Activated CD8-positive, alpha-beta memory T cell treated with anti-CD3 and anti-CD28 coated beads, Interleukin-2, amount 10 ng/mL, durations not matched to agents 7 days and 5 days (primary cell): ENCODE measurements at places on chromosomes 6 and 20. TPM values are rescaled to one million over a fixed set of nuclear protein-coding genes. Genes with fewer than 3 reads are reported as not detected.

The KIF3B gene
- total RNA-seq: 26.0 TPM

The TREM1 gene
- total RNA-seq: not detected

The CCN6 gene
- total RNA-seq: not detected

The ASIP gene
- total RNA-seq: not detected

The USP49 gene
- 9.1 TPM for total RNA-seq

The AIF1 gene
- 63.4 TPM for total RNA-seq

The GRIK2 gene
- total RNA-seq: not detected

The RIN2 gene
- not detected for total RNA-seq

The TFEB gene
- total RNA-seq: 15.8 TPM

DNA sequence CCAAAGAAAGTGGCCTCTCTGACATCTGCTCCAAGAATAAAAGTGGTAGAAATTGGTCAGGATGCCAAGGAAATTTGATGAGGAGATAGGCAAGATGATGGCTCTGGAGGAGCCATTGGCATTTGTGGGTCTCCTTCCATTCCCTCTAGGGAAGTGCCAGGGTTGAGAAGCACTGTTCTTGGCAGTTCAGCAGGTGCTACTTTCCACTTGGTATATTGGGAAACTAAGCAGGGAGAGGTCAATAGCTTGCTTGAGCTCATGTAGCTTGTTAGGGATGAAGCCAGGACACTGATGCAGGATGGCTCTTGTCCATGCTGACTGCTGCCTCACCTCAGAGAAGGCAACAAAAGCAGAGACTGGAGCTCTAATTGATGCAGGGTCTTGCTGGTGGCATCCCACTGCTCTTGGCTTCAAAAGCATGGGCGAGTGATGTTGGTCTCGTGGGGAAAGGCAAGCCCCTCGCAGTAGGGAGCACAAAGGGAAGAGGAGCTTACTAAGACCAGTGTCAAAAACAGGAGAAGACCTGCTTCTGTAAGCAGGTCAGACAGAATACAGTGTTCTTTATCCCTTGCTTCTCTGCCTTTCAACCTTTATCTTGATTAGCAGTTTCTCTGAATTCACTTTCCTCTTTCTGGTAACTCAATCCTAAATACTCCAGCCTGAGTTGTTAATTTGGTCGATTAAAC, 73.1 kb upstream of the RIPOR2 start:
- no peak for DNase-seq
- H3K27ac ChIP-seq: peak overlapping the region; percentile 61
- H3K27me3 ChIP-seq: no peaks in the 10 kb centered on the region
- H3K36me3 ChIP-seq: peaks cover 9% of the 10 kb centered on the region
- H3K4me3 ChIP-seq: no peak overlapping the region

DNA sequence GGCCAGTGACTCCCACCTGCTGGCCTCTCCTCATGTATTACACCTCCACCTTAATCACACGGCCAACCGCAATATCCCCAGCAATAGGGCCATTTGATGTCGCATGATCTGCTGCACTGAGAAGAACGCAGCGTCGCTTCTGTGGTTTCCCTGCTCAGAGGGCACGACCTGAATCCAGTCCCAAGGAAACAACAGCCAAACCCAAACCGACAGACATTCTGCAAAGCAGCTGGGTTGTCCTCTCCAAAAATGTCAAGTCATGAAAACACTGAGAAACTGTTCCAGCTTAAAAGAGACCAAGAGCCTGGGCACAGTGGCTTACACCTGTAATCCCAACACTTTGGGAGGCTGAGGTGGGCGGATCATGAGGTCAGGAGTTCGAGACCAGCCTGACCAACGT, 7.5 kb upstream of the BPI start:
- no peak overlapping the region for H3K27ac ChIP-seq
- no peak for DNase-seq
- no peaks in the 10 kb centered on the region for H3K4me1 ChIP-seq

- peak overlapping the region; percentile 98 for H3K27ac ChIP-seq
- no peaks in the 10 kb centered on the region for H3K27me3 ChIP-seq
- peaks cover 5% of the 10 kb centered on the region for H3K36me3 ChIP-seq
- H3K4me3 ChIP-seq: peak overlapping the region; percentile 69
- H3K4me1 ChIP-seq: peaks cover 71% of the 10 kb centered on the region
Measured at GRCh38 chr20:3811467-3812258, 8.7 kb upstream of the AP5S1 start.

- H3K4me3 ChIP-seq: peak overlapping the region; percentile 3
- peak overlapping the region; percentile 38 for H3K27ac ChIP-seq
- H3K27me3 ChIP-seq: peaks cover 82% of the 10 kb centered on the region
- peaks cover 11% of the 10 kb centered on the region for H3K36me3 ChIP-seq
- DNase-seq: no peak
Measured at GRCh38 chr6:2543321-2543720, 207.4 kb downstream of the MYLK4 start.

DNA sequence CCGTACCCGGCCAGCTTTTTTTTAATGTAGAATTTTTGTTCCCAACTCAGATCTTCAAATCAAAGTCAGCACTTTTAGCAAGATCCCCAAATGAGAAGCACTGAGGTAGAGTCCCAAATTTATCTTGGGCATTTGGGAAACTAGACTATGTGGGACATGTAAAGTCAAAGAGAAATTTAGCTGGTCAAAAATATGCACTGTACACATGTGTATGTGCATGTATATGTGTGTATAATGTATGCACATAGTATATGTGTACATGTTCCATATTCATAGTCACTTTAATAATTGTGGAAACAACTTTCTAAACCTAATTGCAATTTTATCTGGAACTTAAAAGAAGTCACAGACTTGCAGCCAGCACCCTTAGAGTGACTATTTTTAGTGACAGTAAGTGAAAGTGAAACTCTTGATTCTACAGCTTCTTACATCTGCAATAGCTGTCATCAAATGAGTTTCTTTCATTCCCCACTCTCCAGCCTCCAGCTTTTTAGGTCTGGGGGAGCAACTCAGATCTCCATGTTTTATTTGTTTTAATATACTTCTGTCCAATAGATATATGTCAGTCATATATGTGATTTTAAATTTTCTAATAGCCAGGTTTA, 53.6 kb downstream of the CDC40 start:
- H3K27me3 ChIP-seq: no peaks in the 10 kb centered on the region
- no peak overlapping the region for H3K4me3 ChIP-seq
- DNase-seq: no peak
- H3K27ac ChIP-seq: peak overlapping the region; percentile 59
- peaks cover 19% of the 10 kb centered on the region for H3K36me3 ChIP-seq

DNA sequence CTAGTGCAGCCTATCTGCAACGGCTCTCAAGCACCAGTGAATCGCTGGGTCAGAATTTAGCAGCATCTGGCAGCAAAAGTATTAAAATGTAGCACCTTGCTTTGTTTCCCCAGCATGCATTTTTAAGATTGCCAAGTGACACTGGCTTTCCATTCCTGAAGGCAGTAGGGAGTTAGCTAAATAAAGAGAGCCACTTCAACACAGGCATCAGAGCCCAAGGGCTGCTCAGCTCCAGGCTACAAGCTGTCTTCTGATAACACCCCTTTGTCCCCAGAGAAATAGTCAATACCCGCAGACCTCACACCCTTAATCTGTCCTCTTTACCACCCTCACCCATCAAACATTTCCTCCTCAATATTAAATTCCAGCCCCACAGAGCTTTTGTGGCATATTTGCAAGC, 19.7 kb upstream of the MDFI start:
- no peak overlapping the region for H3K27ac ChIP-seq
- H3K4me3 ChIP-seq: no peak overlapping the region
- no peak for DNase-seq

DNA sequence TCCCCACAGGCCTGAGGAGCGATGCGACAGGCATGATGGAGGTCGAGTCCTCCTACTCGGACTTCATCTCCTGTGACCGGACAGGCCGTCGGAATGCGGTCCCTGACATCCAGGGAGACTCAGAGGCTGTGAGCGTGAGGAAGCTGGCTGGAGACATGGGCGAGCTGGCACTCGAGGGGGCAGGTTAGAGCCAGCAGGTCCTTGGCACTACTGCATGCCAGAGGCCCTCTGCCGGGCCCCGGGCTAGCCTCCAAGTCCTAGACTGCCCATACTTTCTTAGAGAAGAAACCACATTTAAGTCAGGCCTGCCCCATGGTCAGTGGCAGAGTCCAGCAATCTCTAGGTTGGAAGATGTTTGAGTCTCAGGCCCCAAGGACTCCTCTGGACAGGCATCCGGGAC, 32.1 kb downstream of the PKIG start:
- no peak for DNase-seq
- H3K36me3 ChIP-seq: peaks cover 20% of the 10 kb centered on the region
- peaks cover 35% of the 10 kb centered on the region for H3K4me1 ChIP-seq
- no peak overlapping the region for H3K27ac ChIP-seq
- H3K27me3 ChIP-seq: no peaks in the 10 kb centered on the region

- H3K36me3 ChIP-seq: no peaks in the 10 kb centered on the region
- DNase-seq: no peak
- no peak overlapping the region for H3K4me3 ChIP-seq
- H3K27me3 ChIP-seq: no peaks in the 10 kb centered on the region
Measured at GRCh38 chr20:34569598-34569997, 11.1 kb downstream of the MAP1LC3A start.

GRCh38 chr20:46264391-46265266, 43.7 kb downstream of the CDH22 start:
- no peak overlapping the region for H3K27ac ChIP-seq
- H3K27me3 ChIP-seq: peaks cover 17% of the 10 kb centered on the region
- no peaks in the 10 kb centered on the region for H3K36me3 ChIP-seq
- H3K4me1 ChIP-seq: no peaks in the 10 kb centered on the region
- no peak overlapping the region for H3K4me3 ChIP-seq
- no peak for DNase-seq

DNA sequence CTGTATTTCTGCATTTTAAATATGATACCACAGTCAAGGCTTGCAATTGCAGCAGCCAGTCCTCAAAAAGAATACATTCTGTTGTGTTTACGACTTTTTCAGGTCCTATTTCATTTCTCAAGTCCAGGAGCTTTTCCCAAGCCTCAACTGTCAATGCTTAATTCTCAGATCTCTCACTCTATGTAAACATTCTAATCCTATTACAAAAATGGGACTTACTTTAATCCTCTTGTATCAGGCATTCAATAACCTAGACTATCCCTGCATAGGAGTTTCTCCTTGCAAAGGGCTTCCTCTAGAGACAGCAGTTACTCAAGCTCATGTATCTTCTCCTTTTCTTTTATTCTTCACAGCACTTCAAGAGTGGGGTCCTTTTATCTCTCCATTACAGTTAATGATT, 1293.0 kb downstream of the GRIK2 start:
- no peak for DNase-seq
- H3K27me3 ChIP-seq: no peaks in the 10 kb centered on the region
- no peaks in the 10 kb centered on the region for H3K4me1 ChIP-seq

DNA sequence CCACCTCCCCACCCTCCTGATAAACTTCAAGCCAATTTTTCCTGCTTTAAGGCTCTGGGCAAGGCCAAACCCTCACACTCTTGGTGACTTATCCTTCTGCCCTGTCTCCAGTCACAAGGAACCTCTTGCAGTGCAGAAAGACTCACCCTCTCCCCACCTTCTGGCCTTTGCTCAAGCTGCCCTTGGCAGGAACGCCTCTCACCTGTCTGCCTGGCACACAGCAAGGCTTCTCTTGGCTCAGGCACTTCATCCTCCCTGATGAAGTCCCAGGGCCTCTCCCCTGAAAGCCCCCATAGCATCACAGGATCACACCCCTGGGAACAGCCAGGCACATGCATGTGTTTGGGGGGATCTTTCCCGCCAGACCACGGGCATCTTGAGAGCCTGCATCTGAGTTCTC, 68.8 kb upstream of the NNAT start:
- no peak for DNase-seq
- H3K36me3 ChIP-seq: no peaks in the 10 kb centered on the region
- H3K27ac ChIP-seq: no peak overlapping the region

DNA sequence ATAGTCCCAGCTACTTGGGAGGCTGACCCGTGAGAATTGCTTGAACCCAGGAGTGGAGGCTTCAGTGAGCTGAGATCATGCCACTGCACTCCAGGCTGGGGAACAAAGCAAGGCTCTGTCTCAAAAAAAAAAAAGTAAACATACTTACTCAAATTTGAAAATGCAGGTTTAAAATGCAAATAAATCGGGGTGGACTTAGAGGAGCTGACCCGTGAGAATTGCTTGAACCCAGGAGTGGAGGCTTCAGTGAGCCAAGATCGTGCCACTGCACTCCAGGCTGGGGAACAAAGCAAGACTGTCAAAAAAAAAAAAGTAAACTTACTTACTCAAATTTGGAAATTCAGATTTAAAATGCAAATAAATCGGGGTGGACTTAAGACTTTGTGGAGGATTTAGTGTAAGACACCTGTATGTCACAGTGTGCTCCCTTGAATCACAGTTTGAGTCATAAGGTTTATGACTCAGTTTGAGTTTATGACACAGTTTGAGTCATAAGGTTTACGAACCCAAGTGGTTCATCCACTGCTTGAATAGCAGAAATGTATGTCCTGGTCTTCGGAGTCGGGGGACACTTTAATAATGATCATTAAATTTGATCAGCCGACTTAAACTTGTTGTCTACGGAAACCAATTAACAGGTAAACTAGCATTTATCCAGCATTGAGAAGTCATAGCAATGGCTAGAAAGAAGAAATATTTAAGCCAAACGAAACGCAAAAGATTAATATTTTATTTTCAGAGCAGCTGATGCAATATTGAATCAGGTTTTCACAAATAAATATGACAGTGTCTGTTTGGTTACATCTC, 6.8 kb upstream of the MRPS10 start:
- no peak for DNase-seq
- H3K4me3 ChIP-seq: peak overlapping the region; percentile 9
- H3K27me3 ChIP-seq: no peaks in the 10 kb centered on the region
- peak overlapping the region; percentile 73 for H3K27ac ChIP-seq

GRCh38 chr6:41733360-41733706, 2.1 kb downstream of the TFEB start:
- H3K27me3 ChIP-seq: no peaks in the 10 kb centered on the region
- peak overlapping the region; percentile 86 for H3K27ac ChIP-seq
- peak overlapping the region; percentile 79 for H3K4me3 ChIP-seq
- H3K4me1 ChIP-seq: peaks cover 38% of the 10 kb centered on the region

DNA sequence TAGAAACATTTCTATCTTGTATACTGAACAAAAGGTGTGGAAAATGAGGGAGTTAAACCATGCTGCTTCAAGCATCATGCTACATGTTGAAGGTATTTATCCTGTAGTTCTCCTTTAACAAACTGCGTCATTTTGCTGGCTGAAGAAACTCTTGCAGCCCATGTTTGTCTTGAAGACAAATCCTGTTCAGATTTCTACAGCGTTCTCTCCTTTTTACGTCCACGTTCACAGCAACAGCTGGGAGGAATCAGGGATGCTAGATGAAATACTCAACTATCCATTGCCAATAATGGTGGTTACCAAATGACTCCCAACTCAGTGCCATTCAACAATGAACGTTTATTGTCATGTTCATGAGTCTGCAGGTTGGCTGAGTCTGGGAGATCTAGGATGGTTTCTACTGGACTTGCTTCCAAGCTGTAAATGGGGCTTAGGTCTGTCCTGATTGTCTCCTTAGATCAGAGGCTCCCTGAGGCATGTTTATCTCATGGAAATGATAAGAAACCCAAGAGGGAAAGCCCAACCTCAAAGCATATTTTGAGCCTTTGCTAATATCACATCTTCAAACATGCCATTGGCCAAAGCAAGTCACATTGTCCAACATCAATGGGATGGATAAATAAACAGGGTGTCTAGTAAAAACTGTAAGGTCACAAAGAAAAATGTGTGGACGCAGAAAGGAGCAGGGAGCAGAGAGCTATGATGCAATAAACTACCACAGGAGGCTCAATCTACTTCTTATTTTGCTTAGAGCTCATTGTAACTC, 2.7 kb upstream of the PLCB1 start:
- H3K4me3 ChIP-seq: no peak overlapping the region
- H3K36me3 ChIP-seq: no peaks in the 10 kb centered on the region
- H3K27me3 ChIP-seq: peaks cover 73% of the 10 kb centered on the region
- H3K4me1 ChIP-seq: peaks cover 33% of the 10 kb centered on the region

GRCh38 chr6:163408352-163408991, 6.0 kb upstream of the QKI start:
- H3K27me3 ChIP-seq: peaks cover 15% of the 10 kb centered on the region
- no peak overlapping the region for H3K4me3 ChIP-seq
- no peak for DNase-seq
- peaks cover 22% of the 10 kb centered on the region for H3K4me1 ChIP-seq
- H3K27ac ChIP-seq: no peak overlapping the region
